ENCODE measurements at places on chromosomes 16 and 17. TPM values are rescaled to one million over a fixed set of nuclear protein-coding genes. Genes with fewer than 3 reads are reported as not detected.

CENPN gene
- total RNA-seq: 63.3 TPM

SKAP1 gene
- 59.3 TPM for total RNA-seq

ZNF319 gene
- total RNA-seq: 8.0 TPM

KLHL11 gene
- 22.6 TPM for total RNA-seq

HNF1B gene
- 2.9 TPM for total RNA-seq

TBC1D3E gene
- total RNA-seq: not detected

SCNN1B gene
- not detected for total RNA-seq

CCL7 gene
- not detected for total RNA-seq

NEUROD2 gene
- not detected for total RNA-seq

CD300C gene
- 0.26 TPM for total RNA-seq

LITAFD gene
- total RNA-seq: not detected

MEFV gene
- total RNA-seq: not detected

CCDC200 gene
- 0.92 TPM for total RNA-seq

DHRS7C gene
- not detected for total RNA-seq

KRTAP3-1 gene
- total RNA-seq: not detected

CRYM gene
- not detected for total RNA-seq

RILP gene
- total RNA-seq: 7.3 TPM

HEATR9 gene
- total RNA-seq: 0.14 TPM

KCNJ18 gene
- not detected for total RNA-seq

IL34 gene
- total RNA-seq: not detected

- DNase-seq: no peak
Measured at GRCh38 chr17:2068519-2069051, 13.7 kb downstream of the HIC1 start.

GRCh38 chr16:3088925-3089716 lies 10.0 kb downstream of the ZSCAN10 start:
- DNase-seq: no peak

DNA sequence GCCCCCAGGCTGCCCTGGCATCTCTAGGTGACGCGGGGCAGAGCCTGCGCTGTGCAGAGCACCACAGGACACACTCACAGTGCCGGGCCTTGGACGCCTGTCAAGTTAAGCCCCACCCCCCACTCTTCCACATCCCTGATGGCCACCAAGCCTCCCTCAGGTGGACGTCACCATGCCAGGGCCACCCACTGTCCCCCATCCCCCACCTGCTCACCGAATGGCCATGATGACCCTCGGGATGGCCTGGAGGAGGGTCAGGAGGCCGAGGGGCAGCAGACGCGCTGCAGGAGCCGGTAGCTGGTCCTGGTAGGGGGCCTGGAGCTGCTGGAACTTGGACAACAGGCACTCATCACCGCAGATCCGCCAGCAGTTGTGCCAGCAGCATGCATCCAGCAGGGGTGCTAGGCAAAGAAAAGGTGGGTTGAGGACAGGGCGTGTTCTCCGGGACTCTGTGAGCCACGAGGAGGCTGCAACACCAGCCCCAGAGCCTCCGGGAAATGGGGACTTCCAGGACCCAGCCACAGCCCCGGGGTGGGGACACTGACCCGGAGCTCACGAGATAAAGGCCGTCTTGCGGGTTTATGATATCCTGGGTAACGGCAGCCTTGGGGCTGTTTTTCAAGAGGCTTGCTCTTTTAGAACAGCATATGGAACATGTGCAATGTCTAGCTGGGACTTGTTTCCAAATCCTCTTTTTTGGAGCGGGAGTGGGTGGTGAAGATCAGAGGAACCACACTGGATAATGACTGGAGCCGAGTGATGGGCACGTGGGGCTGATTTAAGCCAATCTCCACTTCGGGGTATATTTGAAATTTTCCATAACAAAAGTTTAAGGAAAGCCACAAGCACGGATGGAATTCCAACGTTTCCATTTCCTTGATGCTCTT lies 11.4 kb downstream of the C16orf95 start:
- DNase-seq: no peak

- no peak for DNase-seq
Measured at GRCh38 chr16:10335681-10336080, 50.2 kb upstream of the ATF7IP2 start.

- peak; percentile 69 for DNase-seq
Measured at GRCh38 chr17:77579682-77580081, 378.8 kb upstream of the TNRC6C start.

GRCh38 chr16:50558913-50559312 lies 10.7 kb downstream of the NKD1 start:
- no peak for DNase-seq

- no peak for DNase-seq
Measured at GRCh38 chr17:13538841-13539411, 62.8 kb downstream of the HS3ST3A1 start.

GRCh38 chr17:66620528-66620927 lies 214.4 kb upstream of the CACNG5 start:
- DNase-seq: no peak

DNA sequence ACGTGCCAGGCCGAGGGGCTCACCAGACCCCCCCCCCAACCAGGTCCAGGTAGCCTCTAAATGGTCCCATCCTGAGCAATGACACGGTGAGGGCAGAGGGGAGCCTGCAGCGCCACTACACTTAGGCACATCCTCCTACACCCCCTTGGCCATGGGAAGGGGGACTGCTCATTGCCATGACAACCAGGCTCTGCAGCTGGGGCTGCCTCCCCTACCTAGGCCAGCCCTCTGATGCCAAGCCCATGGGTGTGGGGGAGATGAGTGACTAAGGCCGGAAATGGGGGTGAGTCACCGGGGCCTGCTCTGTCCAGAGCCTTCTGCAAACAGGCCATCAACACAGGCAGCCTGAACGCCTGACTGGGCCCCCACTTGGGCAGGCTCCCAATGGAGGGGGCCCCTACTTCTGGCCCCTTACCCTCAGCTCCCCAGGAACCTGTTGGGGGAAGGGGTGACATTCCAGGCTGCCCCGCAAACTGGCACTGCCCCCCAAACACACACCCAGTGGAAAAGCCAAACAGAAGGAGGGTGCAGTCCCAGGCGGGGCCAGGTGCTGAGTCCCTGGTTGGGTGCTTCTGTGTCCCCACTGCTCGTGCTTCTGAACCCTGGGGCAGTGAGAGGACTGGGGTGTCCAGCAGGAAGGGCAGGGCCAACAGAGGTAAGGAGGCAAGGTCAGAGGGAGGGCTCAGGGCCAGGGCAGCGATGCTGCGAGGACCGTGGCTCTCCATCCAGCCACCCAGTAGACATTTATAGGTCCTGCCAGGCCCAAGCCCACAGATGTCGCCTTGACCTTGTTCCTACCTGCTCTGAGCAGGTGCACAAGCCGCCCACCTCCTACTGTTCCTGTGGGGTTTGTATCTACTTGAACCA lies 8.2 kb downstream of the PLCD3 start:
- no peak for DNase-seq

- no peak for DNase-seq
Measured at GRCh38 chr16:47644166-47644565, 183.0 kb downstream of the PHKB start.

- DNase-seq: no peak
Measured at GRCh38 chr17:66506641-66507040, 204.2 kb downstream of the PRKCA start.

- no peak for DNase-seq
Measured at GRCh38 chr17:12231355-12231682, 210.6 kb downstream of the MAP2K4 start.

- no peak for DNase-seq
Measured at GRCh38 chr17:29151567-29151966, 28.6 kb downstream of the MYO18A start.

DNA sequence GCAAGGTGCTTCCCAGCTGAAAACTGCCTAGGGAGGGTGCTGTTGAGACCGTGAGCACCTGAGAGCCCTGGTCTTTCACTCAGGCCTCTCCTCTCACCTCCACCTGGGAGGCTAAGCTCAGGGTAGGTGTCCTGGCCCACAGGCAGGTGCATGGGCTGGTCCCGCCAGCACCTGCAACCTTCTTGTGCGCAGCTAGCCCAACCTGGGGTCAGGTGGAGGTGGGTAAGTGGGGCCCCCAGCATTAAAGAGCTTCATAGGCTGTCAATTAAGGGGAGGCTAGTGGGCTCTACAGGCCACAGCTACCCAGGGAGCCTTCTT lies 8.7 kb downstream of the ADCY7 start:
- no peak for DNase-seq

DNA sequence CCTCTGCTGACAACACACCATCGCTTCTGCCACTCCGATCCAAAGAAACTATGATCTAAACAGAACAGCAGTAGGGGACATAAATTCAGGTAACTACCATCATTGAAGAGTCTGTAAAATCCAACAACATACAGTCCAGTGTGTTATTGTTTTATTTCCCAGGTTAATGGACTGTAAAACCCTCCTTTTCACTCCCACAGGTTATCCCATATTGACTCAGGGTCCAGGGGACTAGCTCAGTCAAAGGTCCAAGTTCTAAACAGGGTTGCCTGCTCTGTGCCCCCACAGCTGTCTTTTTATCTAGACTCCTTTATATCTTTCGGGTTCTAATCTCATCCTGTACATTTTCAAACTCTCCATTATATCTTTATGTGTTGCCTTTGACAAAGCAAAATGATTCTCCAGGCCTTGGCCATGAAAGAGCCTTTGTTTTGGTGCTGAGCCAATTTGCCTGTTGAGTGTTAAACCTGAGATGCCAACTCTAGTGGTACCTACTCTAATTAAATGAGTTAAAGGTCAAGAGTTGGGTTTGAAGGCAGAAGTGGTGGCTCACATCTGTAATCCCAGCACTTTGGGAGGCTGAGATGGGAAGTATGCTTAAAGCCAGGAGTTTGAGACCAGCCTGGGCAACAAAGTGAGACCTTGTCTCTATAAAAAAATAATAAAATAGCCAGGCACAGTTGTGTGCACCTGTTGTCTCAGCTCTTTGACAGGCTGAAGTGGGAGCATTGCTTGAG lies 80.5 kb downstream of the SNX11 start:
- DNase-seq: no peak

DNA sequence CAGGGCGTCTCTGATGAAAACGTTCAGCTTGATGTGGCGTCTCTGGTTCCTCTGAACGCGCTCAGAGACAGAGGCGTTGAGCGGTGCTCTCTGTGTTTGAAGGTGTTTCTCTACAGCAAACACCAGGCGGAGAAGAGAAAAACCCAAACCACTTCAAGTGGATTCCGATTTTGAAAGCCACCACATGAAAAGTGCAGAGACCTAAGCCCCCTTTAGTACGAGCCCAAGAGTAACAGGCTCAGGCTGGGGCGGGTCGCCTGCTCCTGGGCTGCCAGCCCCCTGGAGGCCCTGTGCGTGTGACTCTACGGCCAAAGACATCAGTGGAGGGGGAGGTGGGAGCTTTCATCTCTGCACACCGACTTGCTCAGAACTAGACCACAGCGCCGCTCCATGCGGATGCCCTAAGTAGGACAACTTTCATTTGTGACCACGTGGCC lies 328.4 kb downstream of the MAF start:
- DNase-seq: peak; percentile 91

GRCh38 chr17:32831627-32832243 lies 45.2 kb downstream of the MYO1D start:
- DNase-seq: no peak

GRCh38 chr17:42009170-42009569 lies 8.1 kb downstream of the DNAJC7 start:
- DNase-seq: no peak

DNA sequence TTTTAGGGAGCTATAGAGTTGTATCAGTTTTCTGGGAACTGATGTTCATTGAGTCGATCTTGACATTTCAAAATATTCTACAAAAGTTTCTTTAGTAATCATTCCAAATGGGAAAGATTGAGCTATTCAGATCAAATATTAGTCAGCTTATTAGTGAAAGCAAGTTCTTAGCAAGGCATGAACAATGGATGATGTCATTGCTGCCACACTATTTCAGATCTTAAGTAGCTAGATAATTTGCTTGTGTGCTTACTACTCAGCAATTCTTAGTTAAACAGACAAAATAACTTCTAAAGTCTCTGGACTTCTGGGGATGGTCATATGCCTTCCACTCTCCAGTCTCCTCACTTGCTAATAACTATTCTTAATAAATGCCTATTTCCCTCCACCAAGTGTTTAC lies 69.0 kb upstream of the CDH8 start:
- DNase-seq: no peak

- no peak for DNase-seq
Measured at GRCh38 chr17:11029791-11030190, 191.9 kb upstream of the PIRT start.

DNA sequence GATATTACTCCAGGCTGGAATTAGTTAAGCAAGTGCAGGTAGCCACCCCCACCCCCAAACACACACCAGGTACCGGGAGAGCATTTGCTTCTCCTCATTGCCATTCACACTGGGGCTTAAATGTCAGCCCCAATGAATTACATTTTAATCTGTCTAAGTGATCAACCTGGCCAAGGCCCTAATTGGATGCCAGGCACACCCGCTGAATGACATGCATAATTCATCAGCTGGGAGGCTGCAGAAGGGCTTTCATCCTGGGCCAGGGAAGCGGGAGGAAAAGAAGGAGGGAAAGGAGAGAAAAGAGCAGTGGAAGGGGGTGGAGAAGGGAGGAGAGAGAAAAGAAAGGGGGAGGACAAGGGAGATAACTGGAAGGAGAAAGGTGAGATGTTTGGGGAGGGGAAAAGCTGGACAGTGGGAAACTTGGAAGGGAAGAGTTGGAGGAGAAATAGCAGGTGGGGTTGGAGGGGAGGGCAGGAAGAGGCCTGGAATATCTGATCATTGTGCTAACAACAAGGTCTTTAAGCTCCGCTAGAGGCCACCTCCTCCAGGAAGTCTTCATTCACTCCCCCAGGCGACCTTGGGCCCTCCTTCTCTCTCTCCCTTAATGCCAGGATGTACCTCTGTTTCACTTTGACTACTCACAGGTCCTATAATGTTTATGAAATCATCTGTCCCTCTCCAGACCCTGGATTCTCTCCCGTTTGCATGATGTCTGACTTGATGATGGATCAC lies 40.1 kb upstream of the CES5A start:
- DNase-seq: no peak

DNA sequence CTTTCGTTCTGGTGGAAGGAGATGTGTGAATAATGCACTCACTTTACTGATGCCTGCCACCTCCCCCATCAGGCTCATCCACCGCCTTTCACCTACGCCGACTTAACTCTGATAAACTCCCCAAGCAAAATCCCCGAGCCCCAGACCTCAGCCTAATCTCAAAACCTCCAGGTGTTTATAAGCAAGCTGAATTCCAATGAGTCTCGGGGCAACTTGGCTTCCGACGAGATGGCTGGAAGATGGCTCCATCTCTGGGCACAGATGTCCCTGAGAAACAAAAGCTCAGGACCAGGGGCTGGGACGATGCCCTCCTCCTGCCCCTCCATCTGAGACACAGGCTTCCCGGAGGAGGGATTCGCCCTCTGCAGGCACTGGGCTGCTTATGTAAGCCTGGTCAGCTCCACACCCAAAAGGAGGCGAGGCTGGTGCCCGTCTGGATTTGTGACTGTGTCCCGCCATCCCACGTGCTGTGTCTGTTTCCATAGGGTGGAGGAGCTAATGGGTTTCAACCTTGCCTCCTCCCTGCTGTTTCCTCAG lies 386.4 kb upstream of the TNRC6C start:
- DNase-seq: no peak

GRCh38 chr17:1072551-1072961 lies 75.6 kb downstream of the TIMM22 start:
- no peak for DNase-seq

DNA sequence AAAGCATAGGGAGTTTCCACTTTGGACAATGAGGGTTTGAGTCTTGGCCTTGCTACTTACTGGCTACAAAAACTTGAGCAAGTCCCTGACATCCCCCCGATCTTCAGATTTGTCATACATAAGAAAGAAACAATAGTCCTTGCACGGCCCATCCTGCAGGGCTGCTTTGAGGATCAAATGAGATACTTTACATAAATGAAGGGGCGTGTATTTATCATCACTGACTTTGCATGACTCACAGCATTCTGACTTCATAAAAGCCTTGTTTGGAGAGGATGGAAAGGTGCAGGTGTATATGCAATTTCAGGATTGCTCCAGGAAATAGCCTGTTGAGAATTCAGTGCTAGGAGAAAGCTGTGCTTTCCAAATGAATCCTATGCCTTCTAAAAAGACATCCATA lies 465.0 kb upstream of the MAF start:
- DNase-seq: no peak
